Renal cortex interstitium (tissue), 15 donors: ENCODE measurements at places on chromosomes 16 and 17.
A peak's percentile ranks its signal among the peaks of the same experiment; 100 is the strongest.

GRCh38 chr17:63772801-63773271, 561 bp downstream of the CCDC47 start:
- peak; percentile 15 for DNase-seq

DNA sequence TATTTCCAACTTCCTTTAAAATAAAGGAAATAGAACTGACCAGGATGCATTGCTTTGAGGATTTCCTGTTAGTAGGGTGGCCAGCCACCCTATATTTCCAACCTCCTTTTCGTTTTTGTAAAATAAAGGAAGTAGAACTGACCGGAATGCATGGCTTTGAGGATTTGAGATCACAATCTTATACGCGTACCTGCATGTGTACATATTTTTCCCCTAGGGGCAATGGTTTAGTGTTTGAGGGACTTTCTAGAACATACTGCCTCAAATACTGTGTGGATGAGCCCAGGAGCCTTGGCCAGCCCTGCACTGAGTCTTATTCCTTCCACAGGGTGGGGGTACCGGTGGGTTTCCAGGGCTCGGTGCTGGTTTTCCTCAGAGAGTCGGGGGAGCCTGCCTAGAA, 25.6 kb downstream of the MAPK8IP3 start:
- DNase-seq, result no peak

DNA sequence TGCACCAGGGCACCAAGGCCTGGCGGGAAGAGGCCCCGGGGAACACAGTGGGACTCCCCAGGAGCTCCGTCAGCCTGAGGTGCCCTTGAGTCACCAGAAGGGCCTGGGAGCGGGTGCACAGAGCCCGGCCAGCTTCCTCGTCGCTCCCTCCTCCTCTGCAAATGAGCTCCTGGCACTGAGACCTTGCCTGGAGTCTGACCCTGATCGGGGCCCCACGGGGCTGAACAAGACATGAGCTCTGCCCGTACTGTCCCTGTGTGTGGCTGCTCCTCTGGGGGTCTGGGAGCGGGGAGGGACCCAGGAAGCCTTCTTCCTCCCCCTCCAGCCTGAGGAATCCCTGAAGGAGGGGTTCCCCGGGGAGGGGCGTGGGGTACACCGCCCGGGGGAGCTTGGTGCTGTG, 36.4 kb upstream of the SSTR5 start:
- DNase-seq, result no peak

DNA sequence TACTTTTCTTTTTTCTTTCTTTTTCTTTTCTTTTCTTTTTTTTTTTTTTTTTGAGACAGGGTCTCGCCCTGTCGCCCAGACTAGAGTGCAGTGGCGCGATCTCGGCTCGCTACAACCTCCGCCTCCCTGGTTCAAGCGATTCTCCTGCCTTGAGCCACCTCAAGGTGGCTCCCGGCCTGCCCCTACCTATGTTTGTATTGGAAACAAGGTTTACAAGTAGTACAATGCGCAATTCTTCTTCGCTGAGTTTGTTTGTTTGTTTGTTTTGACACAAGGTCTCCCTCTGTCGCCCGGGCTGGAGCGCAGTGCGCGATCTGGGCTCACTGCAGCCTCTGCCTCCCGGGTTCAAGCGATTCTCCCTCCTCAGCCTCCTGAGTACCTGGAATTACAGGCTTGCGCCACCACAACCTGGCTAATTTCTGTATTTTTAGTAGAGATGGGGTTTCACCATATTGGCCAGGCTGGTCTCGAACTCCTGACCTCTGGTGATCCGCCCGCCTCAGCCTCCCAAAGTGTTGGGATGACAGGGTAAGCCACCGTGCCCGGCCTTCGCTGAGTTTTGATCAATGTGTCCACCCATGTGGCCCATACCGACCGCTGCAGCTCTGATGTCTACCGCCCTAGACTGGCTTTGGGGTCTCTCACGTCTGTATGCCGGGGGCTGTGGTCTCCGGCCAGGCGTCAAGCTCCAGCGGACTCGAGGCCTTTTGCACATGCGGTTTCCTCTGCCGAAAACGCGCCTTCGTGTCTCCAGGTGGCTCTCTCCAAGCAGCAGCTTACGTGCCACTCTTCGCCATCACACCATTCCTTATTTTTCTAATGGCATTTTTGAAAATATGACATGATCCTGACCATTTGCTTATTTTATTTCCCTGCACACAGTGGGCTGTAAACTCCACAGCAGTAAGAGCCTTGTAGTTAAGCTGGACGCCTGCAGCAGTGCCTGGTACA, 1.1 kb upstream of the YBX2 start:
- DNase-seq, result no peak

- DNase-seq, result no peak
Observed at GRCh38 chr16:60648290-60648689, 1387.9 kb downstream of the CDH8 start.

- DNase-seq, result no peak
Observed at GRCh38 chr16:14324581-14324980, 253.5 kb downstream of the MRTFB start.

- DNase-seq, result no peak
Observed at GRCh38 chr16:55399911-55400310, 75.9 kb downstream of the IRX6 start.

GRCh38 chr17:66494023-66494803, 191.8 kb downstream of the PRKCA start:
- no peak for DNase-seq

DNA sequence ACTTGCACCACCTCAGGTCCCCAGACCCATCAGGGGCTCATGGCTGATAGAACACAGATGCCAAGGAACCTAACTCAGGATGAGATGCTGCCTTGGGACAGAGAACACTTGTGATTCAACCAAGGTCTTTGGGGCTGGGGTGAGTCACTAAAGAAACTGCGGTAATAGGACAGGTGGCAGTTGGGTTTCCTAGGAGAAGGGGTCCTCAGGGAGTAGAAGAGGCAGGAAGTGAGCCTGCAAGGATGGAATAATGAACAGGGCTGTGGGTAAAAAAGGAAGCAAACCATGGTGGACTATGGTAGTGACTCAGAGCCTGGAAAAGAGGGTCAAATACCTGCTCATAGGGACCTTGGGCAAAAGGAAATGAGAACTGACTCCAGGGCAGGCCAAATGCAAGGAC, 6.5 kb upstream of the PNPO start:
- no peak for DNase-seq

DNA sequence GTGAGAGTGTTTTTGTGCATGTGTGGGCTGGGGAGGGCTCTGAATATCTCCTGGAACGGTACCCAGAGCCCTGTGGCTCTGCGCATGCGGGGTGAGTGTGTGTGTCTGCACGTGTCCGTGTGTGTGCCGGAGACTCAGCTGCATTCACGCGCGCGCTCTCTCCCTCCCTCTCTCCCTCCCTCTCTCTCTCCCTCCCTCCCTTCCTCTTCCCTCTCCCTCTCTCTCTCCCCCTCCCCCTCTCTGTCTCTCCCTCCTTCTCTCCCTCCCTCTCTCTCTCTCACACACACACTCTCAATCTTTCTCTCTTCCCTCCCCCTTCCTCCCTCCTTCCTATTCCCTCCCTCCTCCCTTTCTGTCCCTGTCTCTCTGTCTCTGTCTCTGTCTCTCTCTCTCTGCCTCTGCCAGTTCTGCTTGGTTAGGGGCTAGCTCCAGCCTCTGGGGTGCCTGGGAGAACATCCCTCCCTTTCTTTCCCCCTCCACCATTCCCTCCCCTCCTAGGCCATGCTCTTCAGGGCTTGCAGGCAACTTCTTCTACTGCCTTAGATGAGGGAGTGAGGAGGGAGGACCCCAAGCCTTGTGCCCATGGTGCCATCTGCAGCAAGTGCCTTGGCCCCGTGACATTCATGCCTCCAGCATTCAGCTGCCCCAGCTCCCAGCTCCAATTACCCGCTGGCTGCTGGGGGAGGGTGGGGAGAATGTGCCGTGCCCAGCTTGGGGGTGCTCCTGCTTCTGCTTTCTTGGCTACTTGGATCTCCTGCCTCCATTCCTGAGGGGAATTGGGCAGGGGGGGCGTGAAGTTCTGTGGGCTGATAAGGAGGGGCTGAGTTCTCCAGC, 6.4 kb downstream of the THRA start:
- no peak for DNase-seq

DNA sequence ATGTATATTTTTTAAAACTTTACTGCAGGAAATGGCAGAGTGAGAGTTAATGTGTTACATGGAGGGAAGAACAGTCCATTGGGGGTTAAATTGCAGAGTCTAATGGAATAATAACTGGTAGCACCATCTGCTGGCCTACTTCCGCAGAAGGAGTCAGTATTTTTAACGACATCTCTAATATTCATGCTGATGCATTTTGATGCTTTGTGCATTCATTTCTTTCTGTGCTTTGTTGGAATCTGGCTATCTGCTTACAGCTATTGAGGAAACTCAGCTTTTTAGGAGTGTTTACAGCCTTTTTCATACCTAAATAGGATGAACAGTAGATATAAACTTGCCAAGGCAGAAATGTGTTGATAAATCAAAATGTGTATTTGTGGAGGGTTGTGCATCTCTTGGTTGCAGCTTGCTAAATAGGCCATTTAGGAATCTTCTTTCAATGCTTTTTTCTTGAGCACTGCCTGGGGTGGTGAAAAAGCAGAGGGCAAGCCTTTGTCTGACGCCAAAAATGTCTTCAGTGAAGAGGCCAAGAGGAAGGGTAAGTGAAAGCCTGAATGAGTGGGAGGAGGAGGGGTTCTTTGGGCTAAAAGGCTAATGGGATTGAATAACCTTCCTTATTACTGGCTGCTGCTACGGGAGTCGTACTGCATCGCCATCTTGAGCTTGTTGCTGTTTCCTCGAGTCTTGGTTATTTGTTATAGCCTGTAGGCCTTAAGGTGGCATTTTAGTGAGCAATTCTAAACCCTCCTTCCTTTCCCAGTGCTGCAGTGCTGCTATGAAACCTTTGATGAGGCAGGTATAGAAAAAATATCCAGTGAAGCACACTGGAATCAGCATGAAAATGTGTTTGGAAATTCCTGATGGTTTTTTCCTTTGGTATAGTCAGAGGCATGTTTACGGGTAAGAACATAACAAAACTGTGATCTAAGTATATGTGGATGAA, 153.3 kb downstream of the CHD9 start:
- peak; percentile 84 for DNase-seq

GRCh38 chr17:27218719-27219488, 75.0 kb upstream of the WSB1 start:
- no peak for DNase-seq

GRCh38 chr16:87531418-87531817, 38.6 kb upstream of the ZCCHC14 start:
- no peak for DNase-seq

- DNase-seq, result no peak
Observed at GRCh38 chr16:83705856-83706255, 101.9 kb upstream of the HSBP1 start.

GRCh38 chr17:73089322-73090317, 2.9 kb downstream of the SLC39A11 start:
- no peak for DNase-seq

GRCh38 chr17:50843150-50843905, 7.9 kb downstream of the WFIKKN2 start:
- no peak for DNase-seq

DNA sequence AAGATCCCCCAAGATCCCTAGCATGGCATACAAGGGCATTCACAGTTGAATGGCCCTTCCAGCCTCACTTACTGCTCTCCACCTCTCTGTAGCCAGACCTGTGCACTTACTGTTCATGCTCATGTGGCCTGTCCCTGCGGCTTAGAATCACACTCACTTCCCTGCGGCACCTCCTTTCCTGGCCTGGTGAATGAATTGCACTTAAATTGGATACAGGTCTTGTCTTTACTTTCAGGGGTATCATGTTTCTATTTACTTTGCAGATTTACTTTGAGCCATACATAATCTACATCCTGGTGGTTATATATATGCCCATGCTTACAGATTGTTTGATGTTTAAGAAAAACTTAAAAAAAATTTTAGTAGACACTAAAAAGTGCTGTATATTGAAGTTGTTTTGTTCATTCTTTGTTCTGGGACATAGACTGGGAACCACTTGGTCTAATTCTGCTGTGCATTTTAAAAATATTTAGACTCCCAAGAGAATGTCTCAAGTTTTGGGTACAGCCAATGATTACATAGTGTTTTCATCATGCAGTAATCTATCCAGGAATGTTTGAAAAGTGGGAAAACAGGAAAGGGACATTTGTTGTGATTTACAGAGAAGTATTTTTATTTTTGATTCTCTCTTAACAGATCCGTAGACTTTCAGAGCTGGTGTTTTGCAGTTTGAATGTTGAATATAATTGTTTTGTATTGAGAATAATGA, 63.9 kb downstream of the NUP88 start:
- no peak for DNase-seq

- DNase-seq, result no peak
Observed at GRCh38 chr17:32806646-32807045, 70.3 kb downstream of the MYO1D start.

- no peak for DNase-seq
Observed at GRCh38 chr17:67718325-67718941, 697 bp downstream of the NOL11 start.

DNA sequence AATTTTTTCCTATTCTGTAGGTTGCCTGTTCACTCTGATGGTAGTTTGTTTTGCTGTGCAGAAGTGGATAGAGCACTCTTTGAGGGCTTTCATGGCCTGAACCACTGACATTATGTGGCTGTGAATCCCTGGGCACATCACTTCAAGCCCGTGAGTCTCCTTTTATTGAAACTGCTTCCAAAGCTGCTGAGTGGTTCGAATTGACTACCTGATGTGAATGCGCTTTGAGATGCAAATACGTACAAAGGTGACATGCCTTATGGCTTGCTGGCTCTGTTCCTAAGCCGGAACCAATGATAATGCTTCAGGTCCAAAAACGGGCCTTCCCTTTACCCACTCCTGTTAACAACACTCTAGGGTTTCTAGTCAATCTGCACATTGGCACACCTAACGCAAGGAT, 34.3 kb downstream of the ASPA start:
- DNase-seq, result no peak

DNA sequence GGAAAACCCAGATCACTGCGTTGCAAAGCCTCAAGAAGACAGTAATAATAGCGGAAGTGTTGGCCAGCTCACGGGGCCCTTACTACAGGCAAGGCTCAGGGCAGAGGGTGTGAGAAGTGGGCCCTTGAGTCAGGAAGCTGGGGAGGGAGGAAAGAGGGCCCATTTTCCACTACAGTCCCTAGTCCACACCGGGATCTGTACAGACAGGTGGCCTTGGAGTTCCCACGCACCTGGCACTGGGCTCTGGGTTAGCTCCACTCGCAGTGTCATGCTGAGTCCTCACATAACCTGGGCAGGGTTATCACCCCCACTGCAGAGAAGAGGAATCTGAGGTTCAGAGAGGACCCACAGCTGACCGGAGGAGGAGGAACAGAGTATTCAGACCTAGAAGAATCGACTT, 16.8 kb upstream of the MTSS2 start:
- no peak for DNase-seq

- no peak for DNase-seq
Observed at GRCh38 chr16:73891129-73891542, 405.5 kb upstream of the PSMD7 start.

- DNase-seq, result no peak
Observed at GRCh38 chr16:59440-60059, 5.9 kb downstream of the SNRNP25 start.
